NCI-H510A (cell line): ENCODE measurements at places on chromosomes 4 and X.
A peak's percentile ranks its signal among the peaks of the same experiment; 100 is the strongest.

- no peak for DNase-seq
These were observed 186.3 kb downstream of the SLC7A11 start for GRCh38 chr4:138055890-138056289.

DNA sequence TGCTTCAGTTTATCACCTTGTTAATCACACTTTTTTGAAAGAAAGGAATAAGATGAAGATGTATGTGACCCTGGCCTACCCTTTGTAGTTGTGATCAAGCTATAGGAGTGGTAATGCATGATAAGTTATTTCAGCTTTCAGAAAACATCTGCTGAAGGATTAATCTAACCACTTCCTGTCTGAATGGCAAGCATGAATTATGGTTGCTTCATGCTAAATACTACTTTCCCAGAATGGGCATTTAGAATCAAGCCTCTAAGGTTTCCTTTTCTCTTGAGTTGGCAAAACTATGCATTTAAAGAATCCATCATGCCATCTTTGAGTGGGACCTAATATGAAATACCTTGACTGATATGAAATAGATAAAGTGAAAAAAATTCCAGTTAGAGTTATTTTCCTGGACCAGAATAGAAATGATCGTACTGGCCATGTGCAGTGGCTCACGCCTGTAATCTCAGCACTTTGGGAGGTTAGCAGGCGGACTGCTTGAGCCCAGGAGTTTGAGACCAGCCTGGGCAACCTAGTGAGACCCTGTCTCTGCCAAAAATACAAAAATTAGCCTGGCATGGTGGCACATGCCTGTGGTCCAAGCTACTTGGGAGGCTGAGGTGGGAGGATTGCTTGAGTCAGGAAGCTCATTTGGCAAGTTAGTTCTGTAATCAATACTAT, 59.1 kb downstream of the ANXA3 start:
- DNase-seq: peak; percentile 26

DNA sequence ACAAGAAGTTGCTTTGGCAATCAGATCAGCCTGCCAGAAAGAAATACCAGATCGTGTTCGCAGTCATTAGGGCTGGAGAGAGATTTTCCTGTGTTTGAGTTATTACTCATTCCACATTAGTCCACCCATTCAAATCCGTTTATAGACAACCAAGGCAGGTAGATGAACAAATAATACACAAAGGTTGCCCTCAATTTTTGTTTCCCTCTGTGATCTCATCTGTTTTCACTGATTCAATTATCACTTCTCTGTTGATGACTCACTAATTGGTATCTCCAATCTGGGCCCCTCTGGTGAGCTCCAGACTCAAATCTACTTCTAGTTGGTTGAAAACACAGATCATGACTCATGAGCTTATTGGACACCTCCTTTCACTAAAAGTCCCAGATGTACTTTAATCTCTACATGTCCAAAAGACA, 54.5 kb downstream of the CHM start:
- DNase-seq: no peak

DNA sequence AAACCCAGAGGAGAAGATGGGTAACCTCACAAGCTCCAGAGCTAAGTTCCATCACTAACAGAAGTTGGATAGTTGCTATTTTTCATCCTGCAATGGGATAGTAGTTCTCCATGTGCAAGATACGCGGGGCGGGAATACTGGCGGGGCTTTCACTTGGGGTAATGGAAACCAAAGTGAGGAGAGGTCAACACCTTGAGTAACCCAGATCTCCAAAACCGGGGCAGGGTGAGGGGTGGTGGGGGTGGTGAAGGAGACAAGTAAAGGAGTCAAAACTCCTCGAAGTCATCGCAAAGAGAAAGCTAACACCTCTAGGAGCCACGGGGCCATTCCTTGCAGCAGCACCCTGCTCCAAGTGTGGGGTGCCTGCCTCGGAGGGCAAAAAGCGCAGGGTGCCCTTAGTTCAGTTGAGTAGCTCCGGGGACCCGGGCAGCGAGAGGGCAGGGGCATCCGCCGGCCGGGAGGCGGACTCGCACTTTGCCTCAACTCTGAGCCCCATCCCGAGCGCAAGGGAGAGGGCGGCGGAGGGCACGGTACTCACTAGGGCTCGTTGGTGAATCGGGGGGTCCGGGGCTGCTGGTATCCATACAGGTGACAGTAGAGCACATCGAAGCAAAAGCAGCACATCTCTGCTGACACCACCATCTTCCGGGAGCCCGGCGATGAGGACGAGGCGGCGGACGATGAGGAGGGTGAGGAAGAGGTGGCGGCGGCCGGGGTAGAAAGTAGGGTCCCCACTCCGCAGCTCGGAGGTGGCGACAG, 645 bp downstream of the AMMECR1 start:
- no peak for DNase-seq

DNA sequence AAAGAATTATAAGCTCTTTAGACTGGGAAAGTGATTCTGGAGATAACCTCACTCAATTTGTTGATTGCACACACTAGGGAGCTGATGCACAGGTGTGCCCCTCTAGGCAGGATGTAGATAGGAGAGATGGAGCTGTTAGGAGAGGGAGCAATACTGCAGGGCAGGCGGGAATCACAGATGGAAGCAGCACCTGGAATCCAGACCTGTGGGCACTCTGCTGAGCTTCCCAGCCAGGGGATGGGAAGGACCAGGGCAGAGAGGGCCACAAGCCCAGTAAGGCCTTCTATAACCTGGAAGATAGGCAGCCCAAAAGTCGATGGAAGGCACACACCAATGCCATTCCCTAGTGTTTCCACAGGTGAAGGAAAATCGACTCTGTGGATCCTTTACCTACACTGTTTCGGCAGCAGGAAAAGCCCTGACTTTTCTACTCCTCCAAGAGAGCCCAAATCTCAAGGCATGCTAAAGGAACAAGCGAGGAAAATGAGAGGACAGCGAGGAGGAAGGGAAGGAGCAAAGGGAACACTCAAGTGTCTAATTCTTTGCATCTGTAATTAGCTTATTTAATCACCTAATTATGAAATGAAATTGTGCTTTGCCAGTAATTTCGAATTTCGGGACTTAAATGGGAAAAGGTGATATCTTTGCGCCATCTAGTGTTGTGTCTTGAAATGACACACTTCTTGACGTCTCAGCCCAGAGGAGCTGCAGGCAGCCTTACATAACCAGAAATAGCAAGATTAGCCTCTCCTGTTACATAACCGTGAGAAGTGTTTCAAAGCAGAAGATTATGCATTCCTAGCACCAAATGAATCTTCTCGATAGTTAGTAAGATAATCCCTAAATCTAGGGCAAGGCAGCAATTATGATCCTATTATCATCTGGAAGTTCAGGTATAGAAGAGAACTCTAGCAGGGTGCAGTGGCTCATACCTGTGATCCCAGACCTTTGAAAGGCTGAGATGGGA, 31.0 kb upstream of the TLR3 start:
- DNase-seq: no peak

- no peak for DNase-seq
These were observed 33.1 kb downstream of the ENPEP start for GRCh38 chr4:110508827-110509710.

DNA sequence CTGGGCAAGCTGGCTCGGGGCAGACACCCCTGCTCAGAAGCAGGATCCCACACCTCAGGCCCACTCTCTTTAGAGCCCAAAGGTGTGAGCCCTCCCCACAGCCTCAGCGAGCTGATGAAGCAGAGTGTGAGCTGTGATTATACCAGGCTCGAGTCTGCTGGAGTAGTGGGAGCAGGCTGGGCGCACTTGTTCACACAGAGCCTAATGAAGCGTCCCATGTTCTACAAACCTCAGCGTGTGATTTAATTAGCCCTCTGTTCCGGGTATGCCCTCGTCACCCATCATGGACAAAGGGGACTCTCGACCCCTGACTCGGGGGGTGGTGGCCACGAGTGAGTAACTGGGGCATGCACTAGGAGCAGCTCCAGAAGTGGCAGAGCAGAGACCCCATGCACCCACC, 62.3 kb downstream of the PPP2R2C start:
- DNase-seq: no peak

DNA sequence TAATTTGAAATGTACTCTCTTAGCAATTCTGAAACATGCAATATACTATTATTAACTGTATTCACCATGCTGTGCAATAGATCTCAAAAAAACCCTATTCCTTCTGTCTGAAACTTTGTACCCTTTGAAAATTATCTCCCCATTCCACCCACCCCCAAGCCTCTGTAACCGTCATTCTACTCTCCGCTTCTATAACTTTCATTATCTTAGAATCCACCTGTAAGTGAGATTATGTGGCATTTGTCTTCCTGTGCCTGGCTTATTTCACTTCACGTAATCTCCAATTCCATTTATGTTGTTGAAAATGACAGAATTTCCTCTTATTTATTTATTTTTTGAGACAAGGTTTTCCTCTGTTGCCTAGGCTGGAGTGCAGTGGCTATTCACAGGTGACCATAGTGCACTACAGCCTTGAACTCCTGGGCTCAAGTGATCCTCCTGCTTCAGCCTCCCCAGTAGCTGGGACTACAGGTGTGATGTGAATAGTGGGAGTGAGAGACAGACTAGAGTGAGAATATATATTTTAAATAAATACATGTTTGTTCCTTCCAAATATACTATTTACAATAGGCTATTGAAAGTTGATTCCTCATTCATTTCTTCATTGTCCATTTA, 30.5 kb downstream of the VSIG4 start:
- no peak for DNase-seq

DNA sequence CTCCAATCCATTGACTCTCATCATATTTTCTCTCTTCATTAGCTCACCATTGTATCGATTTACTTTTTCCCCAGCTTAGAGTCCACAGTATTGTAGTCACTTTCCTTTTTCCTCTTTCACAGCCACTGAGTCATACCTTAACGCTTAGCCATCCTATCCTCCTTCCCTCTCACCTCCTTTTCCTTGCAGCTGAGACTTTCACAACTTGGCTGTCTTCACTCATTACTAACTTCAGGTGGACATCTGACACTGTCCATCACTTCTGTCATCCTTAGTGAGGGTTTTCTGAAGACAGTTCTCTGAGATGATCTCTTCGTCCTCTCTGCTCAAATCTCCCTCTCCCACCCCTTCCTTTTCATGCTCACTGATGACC, 70.5 kb upstream of the ESX1 start:
- no peak for DNase-seq

- no peak for DNase-seq
These were observed 126.9 kb downstream of the MFAP3L start for GRCh38 chr4:169899295-169899694.
